Stimulated activated CD4-positive, alpha-beta T cell treated with anti-CD3 and anti-CD28 coated beads, Interleukin-2, amount 100 ng/mL, for 4 hours (primary cell): ENCODE measurements at places on chromosomes 3 and 15.

DNA sequence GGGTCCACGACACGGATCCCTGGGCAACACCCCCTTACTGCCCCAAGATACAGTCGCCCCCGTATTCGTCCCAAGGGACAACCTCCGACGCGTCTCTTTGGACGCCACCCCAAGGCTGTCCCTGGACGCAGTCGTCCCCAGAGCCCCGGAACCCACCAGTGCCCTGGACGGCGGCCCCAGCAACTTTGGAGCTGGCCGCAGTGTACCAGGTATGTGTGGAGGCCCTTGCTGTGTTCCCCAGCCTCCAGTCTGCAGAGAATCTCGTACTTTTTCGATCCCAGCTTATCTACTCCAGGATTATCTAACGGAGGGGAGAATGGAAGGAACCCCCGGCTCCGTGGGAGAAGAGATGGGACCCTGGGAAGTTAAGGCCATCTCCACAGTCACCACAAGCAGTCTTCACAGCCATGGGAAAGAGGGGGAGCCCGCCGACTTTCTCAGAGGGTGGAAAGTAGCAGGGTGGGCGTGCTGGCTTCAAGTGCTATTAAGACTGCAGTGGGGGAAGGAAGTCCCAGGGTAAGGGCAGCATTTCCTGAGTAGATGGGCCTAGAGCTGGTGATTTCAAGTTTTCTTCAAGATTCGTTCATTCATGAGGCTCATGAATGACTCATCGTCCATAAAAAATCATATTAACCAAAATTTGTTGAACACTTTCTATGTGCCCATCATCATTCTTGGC is 1.1 kb downstream of the MESP2 start:
- no peak for DNase-seq

DNA sequence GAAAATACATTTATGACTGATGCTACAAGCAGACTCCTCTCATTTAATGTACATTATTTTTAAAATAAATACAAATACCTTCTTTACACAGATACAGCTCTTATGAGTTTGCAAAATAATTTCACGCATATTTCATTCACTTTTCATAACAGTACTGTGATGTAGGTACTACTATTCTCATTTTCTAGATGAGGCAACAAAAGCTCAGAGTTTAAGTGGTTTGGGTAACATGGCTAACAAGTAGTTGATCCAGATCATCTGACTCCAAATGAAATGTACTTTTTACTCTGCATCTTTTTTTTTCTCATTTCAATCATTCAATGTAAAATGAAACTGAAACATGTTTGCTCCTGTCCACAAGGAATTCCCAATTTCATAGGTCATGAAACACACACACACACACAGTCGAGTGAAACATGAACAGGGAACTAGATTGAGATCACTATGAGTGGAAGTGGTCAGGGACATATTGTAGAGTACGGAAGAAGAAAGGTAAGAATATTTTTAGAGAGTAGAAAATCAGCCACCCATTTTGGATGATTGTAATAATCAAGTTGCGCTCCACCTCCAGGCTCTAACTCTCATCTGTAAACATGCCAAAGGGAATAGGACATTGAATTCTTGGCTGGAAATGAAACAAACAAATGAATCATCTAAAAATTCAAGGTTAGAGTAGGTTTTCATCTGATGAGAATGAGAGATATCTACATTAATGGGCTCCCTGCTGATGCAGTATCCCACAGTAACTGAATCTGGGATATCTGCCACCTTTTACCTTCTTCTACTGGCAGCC is 92.4 kb downstream of the CLDN1 start:
- DNase-seq: no peak

DNA sequence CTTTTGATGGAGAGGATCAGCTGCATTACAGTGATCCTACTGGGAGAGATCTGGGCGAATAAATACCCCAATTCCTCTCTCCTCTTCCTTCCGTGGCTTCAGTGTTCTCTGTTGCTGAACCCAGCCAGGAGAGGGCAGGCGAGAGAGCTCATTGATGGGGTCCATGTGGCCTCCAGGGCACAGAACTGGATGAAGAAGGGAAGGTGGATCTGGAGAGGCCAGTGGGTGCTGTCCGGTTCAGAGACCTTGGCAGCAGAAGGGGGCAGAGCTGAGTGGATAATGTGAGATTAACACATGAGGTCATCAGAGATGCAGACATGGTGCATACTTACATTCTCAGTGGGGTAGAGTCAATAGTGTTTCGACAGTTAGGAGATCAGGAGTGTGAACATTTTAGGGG is 193.6 kb downstream of the CLSTN2 start:
- no peak for DNase-seq

DNA sequence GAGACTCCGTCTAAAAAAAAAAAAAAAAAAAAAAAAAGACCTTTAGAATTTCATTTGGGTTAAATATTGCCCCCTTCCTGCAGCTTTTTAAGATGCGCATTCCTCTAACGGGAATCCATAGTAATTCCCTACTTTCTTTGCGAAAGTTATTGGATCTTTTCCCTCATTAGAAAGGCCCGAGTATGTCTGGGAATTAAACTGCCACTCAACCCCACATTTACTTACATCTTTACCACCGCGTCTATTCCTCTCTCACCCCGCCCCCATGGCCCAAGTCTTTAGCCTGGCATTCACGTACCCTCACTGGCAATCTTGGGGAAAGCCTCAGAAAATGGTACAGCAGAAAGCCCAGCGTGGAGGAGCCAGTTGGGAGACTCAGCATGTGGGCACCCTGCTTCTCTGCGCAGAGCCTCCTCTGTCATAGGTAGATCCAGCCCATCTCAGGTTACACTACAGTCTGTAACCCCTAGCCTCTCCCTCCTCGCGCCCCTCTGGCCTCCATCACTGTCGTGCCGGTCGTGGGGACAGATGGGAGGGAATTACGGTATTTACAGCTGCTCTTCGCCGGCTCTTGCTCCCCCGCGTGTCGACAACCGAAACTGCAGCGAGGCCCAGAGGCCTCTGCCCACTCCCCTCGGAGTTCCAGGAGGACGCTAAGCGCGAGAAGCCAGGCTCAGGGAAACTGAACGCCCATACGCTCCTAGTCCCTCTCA is 6.4 kb upstream of the ANKDD1A start:
- peak; percentile 70 for DNase-seq

GRCh38 chr3:12175844-12176453 is 17.2 kb upstream of the TIMP4 start:
- no peak for DNase-seq
